ENCODE measurements at places on chromosomes 5 and 9. TPM values are rescaled to one million over a fixed set of nuclear protein-coding genes. Genes with fewer than 3 reads are reported as not detected.

DNA sequence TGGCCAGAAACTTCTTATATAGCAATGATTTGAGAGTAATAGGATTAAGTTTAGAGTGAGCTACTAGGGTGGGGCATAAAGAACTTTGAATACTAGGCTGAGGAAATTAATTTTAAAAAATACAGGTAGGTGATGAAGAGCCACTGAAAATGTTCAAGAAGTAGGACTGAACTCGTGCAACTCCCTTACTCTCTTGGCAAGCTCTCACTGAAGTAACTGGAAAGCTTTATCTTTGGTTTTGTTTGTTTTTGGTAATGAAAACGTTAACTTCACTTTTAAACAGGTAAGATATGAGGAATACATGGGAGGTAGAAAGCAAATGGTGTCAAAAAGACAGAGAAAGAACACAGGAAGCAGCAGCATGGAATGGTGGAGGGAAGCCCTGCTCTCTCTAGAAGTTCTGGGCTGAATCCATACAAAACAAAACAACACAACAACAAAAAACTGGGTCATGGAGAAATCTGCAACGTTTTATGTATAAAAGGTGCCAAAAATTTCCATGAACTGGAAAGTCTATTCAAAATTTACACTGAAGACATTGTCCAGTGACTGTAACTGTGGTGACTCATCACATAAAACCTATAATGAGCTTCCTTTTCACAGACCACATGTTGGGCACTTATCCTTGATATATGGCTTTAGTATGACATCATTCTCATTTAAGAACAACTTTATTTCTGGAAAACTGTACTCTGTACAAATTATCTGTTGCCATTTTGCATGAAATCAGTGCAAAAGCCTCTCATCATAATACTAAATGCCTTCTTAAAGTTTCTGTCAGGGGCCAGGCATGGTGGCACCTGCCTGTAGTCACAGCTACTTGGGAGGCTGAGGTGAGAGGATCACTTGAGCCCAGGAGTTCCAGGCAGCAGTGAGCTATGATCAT, 91.2 kb upstream of the CHD1 start:
- H3K4me1 ChIP-seq = peaks cover 18% of the 10 kb centered on the region
- no peak overlapping the region for H3K27ac ChIP-seq
- peak; percentile 94 for DNase-seq
- no peaks in the 10 kb centered on the region for H3K36me3 ChIP-seq
- H3K4me3 ChIP-seq = no peak overlapping the region

- DNase-seq = no peak
- no peak overlapping the region for H3K27ac ChIP-seq
- H3K4me1 ChIP-seq = peaks cover 2% of the 10 kb centered on the region
- H3K27me3 ChIP-seq = no peaks in the 10 kb centered on the region
- H3K4me3 ChIP-seq = no peak overlapping the region
These were observed 361.1 kb upstream of the NUDT12 start for GRCh38 chr5:103923616-103924168.

GRCh38 chr5:73278693-73279092, 105.7 kb downstream of the TMEM174 start:
- H3K27ac ChIP-seq = no peak overlapping the region
- H3K27me3 ChIP-seq = no peaks in the 10 kb centered on the region
- peak; percentile 79 for DNase-seq
- H3K36me3 ChIP-seq = no peaks in the 10 kb centered on the region
- H3K4me3 ChIP-seq = no peak overlapping the region

DNA sequence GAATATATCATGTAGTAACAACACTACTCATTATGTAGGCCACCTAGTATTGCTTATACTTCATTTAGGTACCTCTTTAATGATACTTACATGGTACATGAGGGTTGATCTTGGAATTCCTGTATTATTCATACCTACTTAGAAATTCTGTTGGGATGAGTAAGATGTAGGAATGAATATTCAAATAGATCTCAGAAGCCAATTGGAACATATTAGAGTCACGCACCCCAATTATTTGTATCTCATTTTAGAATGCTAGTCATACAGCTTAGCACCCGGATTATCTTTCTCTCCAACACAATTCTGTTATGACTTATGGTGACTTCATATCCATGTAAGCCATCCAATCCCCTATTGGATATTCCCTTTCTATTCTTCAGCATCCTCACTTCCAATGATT, 106.7 kb upstream of the SH3GL2 start:
- H3K27ac ChIP-seq = no peak overlapping the region
- no peaks in the 10 kb centered on the region for H3K36me3 ChIP-seq
- H3K27me3 ChIP-seq = no peaks in the 10 kb centered on the region
- no peak overlapping the region for H3K4me3 ChIP-seq
- DNase-seq = no peak
- no peaks in the 10 kb centered on the region for H3K4me1 ChIP-seq

DNA sequence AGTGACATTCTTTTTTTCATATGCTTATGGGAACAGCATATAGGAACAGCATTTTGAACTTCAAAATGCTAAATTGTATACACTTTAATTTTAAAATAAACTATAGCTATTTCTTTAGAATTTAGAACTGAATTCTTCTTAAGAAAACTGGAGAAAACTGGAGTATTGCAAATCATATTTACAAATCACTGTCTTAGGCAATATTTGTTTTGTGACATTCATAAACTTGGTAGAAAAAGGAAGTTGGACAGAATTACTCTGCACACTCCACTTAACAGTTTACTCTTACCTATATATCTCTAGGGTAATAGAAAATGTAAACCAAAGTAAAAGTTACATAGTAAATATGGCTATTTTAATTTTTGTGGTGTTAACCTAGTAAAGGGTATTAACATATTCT, 3.1 kb downstream of the DMRTA1 start:
- peak overlapping the region; percentile 68 for H3K4me3 ChIP-seq
- DNase-seq = peak; percentile 36
- H3K27me3 ChIP-seq = no peaks in the 10 kb centered on the region
- H3K27ac ChIP-seq = no peak overlapping the region
- H3K4me1 ChIP-seq = peaks cover 28% of the 10 kb centered on the region

DNA sequence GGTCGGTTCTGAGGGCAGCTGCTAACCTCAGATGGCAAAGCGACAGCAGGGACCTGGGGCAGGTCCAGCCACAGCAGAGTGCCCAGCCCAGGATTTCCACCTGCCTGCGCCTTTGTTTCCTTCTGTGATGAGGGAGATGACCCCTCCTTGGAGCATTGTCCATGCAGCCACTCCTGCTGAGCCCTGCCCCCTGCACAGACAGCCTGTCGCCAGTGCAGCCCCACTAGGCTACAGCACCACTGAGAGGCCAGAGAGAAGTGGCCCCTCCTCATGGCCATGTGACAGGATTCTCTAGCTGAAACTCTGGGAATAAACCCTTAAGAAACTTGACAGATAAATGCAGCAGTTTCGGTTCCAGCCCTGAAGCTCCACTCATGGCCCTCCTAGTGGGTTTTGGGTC, 10.5 kb upstream of the MRNIP start:
- DNase-seq = no peak
- no peak overlapping the region for H3K4me3 ChIP-seq
- no peak overlapping the region for H3K27ac ChIP-seq
- no peaks in the 10 kb centered on the region for H3K36me3 ChIP-seq
- H3K27me3 ChIP-seq = no peaks in the 10 kb centered on the region

DNA sequence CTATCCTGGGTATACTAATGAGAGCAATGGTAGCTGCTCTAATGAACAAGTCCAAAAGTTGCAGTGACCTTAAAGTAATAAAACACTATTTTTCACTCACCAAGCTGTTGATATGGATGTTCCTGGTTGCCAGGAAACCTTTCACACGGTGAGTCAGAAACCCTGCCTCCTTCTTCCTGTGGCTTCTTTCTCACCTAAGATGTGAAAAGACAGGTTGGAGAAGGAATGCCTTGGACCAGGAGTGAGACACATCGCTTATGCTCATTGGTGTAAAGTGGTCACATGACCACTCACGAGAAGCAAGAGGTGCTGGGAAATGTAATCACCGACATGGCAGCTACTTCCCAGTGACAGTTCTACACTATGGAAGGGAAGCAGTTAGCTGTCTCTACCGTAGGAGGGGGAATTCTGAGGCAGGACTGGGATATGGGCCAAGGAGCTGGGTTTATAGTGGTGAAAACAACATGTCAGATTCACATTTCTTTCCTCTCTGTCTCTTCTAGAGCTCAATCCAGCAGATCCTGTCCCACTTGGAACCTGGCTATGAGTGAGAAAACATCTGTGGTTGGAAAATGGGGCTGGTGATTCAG, 320.4 kb upstream of the KLF4 start:
- no peak overlapping the region for H3K4me3 ChIP-seq
- peaks cover 21% of the 10 kb centered on the region for H3K4me1 ChIP-seq
- peak; percentile 55 for DNase-seq
- H3K27ac ChIP-seq = peak overlapping the region; percentile 16
- no peaks in the 10 kb centered on the region for H3K36me3 ChIP-seq
- H3K27me3 ChIP-seq = no peaks in the 10 kb centered on the region

Gene OMD
- not detected for total RNA-seq

- no peaks in the 10 kb centered on the region for H3K36me3 ChIP-seq
- no peak overlapping the region for H3K4me3 ChIP-seq
- H3K4me1 ChIP-seq = no peaks in the 10 kb centered on the region
- H3K27ac ChIP-seq = no peak overlapping the region
- no peak for DNase-seq
These were observed 48.6 kb downstream of the SPATA31D1 start for GRCh38 chr9:82037126-82037525.

- H3K27ac ChIP-seq = no peak overlapping the region
- no peak for DNase-seq
- peaks cover 62% of the 10 kb centered on the region for H3K36me3 ChIP-seq
- H3K4me3 ChIP-seq = no peak overlapping the region
These were observed 61.8 kb downstream of the ELL2 start for GRCh38 chr5:95899829-95900228.

Gene ZNG1C
- total RNA-seq = 128 TPM

GRCh38 chr9:8139756-8140155, 340.2 kb upstream of the DMAC1 start:
- no peaks in the 10 kb centered on the region for H3K36me3 ChIP-seq
- DNase-seq = no peak
- no peak overlapping the region for H3K27ac ChIP-seq
- no peaks in the 10 kb centered on the region for H3K4me1 ChIP-seq

DNA sequence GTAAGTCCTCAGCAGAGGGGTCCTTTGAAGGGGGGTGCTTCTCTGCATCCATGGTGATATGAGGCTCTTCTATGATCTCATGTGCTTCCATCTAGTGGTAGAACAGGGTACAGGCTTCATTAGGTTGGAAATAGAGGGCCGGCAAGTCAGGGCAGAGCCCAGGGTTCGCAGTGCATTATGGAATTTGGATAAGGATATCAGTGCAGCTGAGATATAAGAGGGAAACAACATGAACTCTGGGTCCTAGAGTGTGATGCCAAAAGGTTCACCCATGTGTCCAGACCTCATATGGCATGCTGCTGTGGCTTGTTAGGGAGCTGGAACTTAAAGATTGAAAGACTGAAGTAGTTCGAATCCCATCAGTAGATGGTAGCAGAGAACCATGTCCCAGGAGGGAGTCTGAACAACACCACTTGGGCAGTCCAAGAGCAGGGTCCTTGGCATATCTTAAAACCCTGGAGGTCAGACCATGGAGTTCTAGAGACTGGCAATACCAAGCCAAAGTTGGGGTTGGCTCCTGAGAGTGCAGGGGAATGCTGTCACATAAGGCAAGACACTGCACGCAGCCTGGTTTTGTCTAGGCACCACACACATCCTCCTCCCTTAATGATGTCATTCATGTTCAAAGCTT, 2.3 kb downstream of the FAM221B start:
- H3K4me1 ChIP-seq = peaks cover 8% of the 10 kb centered on the region
- H3K27me3 ChIP-seq = no peaks in the 10 kb centered on the region
- no peak overlapping the region for H3K4me3 ChIP-seq
- no peak overlapping the region for H3K27ac ChIP-seq

Gene PCDHA13
- 3.2 TPM for total RNA-seq

GRCh38 chr5:35502206-35502605, 115.5 kb upstream of the SPEF2 start:
- no peak for DNase-seq
- H3K27ac ChIP-seq = no peak overlapping the region
- no peaks in the 10 kb centered on the region for H3K27me3 ChIP-seq
- no peaks in the 10 kb centered on the region for H3K36me3 ChIP-seq
- no peak overlapping the region for H3K4me3 ChIP-seq
- H3K4me1 ChIP-seq = no peaks in the 10 kb centered on the region

- peaks cover 20% of the 10 kb centered on the region for H3K4me1 ChIP-seq
- no peak for DNase-seq
- no peak overlapping the region for H3K27ac ChIP-seq
- H3K27me3 ChIP-seq = no peaks in the 10 kb centered on the region
- H3K36me3 ChIP-seq = peaks cover 37% of the 10 kb centered on the region
These were observed 458 bp downstream of the PRSS3 start for GRCh38 chr9:33795819-33796218.

DNA sequence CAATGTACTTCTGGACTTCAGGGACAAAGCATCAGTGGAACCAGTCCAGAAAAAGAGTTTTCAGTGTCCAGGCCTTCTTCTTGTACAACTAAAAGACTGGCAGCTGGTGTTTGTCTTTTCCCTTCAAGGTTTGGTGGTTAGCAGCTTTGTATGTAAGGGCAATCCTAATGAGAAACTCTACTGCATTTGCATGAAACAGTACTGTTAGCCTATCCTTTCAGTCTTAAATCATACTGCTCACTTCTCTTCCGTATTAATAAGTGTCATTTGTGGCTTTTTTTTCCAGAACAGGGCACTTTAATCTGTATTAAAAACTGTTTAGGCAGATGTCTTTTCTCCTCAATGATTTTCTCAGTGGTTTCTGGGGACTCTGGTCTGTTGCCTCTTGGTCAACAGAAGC, 48.9 kb downstream of the FAM174A start:
- H3K27me3 ChIP-seq = no peaks in the 10 kb centered on the region
- H3K27ac ChIP-seq = no peak overlapping the region
- DNase-seq = no peak
- H3K4me1 ChIP-seq = no peaks in the 10 kb centered on the region
- H3K36me3 ChIP-seq = no peaks in the 10 kb centered on the region

Gene PCDHA9
- total RNA-seq = 0.22 TPM

Gene CCDC180
- 0.69 TPM for total RNA-seq

DNA sequence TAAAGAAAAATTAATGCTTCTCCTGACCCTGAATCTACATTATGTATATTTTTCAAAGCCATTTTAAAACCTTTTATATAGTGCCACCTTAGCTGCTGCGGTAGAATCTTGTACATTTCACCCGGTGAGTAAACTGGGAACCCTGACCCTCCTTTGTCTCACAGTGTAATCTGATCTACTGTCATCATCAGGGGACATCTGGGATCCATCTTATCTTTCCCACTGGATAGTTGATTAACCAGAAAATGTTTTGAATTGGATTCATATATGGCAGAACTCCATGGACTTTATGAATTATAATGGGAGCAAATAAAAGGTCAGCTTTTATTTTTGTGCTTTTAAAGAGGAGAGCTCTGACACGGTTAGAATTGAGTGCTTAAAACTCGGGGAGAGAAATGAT, 95.0 kb downstream of the ADAMTSL1 start:
- H3K4me3 ChIP-seq = no peak overlapping the region
- H3K4me1 ChIP-seq = peaks cover 44% of the 10 kb centered on the region
- H3K27ac ChIP-seq = 0 out of 2 replicates have a peak overlapping the region, but pooled peaks have one; percentile 3
- no peaks in the 10 kb centered on the region for H3K36me3 ChIP-seq
